Stimulated activated CD4-positive, alpha-beta T cell treated with anti-CD3 and anti-CD28 coated beads, Interleukin-15, amount 100 ng/mL, for 48 hours (primary cell): ENCODE measurements at places on chromosomes 13 and 19.

- DNase-seq: no peak
These were observed 25.1 kb downstream of the STARD13 start for GRCh38 chr13:33260168-33261098.

- no peak for DNase-seq
These were observed 2.8 kb downstream of the GFY start for GRCh38 chr19:49427855-49428546.

DNA sequence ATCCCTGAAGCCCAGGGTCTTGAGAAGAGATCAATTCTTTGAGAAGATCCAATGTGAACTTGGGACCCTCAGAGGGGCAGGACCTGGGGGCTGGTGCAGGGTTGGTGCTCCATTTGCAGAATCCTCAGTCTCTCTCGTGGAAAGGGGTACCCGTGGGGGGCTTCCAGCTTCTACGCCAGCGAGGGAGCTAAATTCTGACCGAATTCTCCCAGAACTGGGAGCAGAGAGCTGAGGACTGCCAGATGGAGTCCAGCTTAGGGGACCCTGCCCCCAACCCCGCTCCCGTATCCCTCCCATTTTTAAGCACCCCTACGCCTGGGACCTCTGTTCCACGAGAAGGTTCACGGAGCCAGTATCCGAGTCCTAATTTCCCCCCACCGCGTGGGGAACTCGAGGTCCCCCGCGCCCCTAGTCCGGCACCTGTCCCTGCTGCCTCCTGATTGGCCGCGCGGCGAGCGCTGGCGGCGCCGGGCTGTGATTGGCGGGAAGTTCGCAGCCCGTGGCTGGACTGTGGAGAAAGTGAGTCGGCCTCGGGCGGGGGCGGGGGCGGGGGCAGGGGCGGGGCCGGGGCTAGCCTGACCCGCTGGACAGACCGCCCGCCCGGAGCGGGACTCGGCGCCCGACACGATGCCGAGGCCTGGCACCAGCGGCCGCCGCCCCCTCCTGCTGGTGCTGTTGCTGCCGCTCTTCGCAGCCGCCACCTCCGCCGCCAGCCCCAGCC, 4.4 kb upstream of the LTBP4 start:
- no peak for DNase-seq

- DNase-seq: no peak
These were observed 1109.6 kb upstream of the ATXN8OS start for GRCh38 chr13:68998056-68998455.

- no peak for DNase-seq
These were observed 35.9 kb downstream of the COG3 start for GRCh38 chr13:45500492-45501174.

- peak; percentile 59 for DNase-seq
These were observed 15.0 kb downstream of the CIC start for GRCh38 chr19:42284066-42284501.
